NCI-H2227 treated with DMSO at 0.1 percent for 48 hours (cell line): ENCODE measurements at places on chromosomes 4 and X.

DNA sequence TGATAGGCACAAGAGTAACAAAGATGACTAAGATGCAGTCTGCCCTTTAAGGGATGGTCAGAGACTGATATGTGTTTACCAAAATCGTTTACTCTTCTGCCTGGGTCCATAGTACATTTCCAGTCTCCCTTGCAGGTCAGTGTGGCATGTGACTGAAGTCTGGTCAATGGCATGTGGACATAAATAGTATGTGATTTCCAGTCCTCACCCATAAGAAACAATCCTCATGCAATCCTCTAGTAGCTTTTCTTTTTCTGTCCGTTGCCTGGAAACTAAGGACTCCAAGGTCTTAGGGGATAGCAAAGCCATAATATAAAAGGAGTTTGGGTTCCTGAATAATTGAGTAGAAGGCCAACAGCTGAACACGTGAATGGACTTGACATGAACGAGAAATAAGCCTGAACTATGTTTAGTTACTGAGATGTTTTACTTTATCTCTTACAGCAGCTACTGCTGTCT is 1.1 kb downstream of the SLC9B2 start:
- no peak for DNase-seq

GRCh38 chr4:144356941-144357381 is 216.4 kb upstream of the GYPA start:
- DNase-seq, result no peak

DNA sequence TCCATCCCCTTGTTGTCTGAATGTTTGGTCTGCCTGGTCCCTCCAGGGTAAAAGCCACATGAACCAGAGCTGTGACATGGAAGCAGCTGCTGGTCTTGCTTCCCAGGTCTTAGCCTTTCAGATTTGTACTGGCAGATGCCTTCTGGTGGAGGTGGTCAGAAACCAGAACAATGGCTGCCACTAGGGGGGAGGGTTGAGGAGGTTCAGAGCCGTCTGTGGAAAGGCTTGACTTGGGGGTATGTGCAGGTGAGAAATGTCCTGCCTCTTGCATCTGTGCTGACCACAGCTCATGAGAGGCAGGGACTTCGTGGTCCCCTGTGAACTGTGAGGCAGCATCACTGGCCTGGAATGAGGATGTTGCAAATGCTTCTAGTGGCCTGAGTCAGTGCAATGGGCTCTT is 144.2 kb upstream of the WDR1 start:
- no peak for DNase-seq

DNA sequence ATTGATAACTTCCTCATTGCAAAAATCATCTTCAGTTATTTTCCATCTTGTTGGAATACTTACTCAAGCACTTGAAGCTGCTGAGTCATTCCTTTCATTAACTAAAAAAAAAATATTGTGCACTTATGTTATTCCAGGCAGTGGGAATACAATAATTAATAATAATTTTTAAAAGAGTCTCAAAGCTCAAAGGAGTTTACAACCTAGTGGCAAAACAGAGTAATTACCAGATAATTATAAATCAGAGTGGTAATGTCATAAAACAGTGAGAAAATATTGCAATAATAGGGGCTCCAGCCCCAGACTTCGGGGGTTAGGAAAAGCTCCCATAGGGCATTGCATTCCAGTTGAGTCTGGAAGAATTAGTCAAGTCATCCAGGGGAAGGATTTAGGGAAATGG is 79.6 kb downstream of the DDX53 start:
- no peak for DNase-seq

DNA sequence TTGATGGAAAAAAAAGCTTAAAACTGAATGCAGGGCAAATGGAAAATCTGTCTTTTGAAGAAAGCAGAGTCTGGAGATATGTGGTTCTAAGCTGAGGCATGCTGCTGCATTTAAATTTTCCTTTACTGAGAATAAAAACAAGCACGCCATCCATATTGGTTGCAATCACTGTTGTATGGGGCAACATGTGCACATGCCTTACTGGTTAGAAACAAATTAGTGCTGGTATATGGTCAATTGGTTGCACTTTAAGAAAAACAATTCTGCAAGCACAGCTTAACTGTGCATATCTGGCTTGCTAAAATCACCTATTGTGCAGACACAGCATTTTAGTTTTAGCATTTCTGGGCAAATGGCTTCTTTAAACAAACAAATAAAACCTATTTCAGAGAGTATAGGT is 239.1 kb downstream of the NDST4 start:
- DNase-seq, result no peak
